ENCODE measurements at places on chromosomes 5 and 9. TPM values are rescaled to one million over a fixed set of nuclear protein-coding genes. Genes with fewer than 3 reads are reported as not detected.

Gene IRX4
- not detected for total RNA-seq

Gene NFIL3
- total RNA-seq, result 71.1 TPM

Gene TTLL11
- total RNA-seq, result 2.5 TPM

- H3K4me1 ChIP-seq, result no peaks in the 10 kb centered on the region
- no peak for DNase-seq
- H3K4me3 ChIP-seq, result no peak overlapping the region
Observed at GRCh38 chr5:4662756-4663155, 477.4 kb upstream of the ADAMTS16 start.

DNA sequence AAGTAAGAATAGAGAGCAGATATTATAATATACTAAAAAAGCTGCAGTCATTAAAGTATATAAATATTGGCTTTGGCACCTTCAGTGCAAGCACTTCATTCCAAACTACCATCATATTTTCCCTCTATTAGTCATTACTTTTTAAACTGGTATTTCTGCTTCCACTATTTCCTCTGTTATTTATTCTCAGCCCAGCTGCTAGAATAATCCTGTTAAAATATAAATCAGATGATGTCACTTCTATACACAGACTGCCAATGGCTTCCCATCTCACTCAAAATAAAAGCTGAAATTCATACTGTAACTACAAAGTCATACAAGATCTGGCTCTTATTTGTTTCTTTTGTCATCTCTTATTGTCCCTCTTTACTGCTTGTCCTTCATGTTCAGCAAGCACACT, 432.9 kb downstream of the TLE4 start:
- no peak overlapping the region for H3K27ac ChIP-seq
- no peak overlapping the region for H3K4me3 ChIP-seq
- no peaks in the 10 kb centered on the region for H3K27me3 ChIP-seq
- DNase-seq, result no peak
- H3K36me3 ChIP-seq, result no peaks in the 10 kb centered on the region

DNA sequence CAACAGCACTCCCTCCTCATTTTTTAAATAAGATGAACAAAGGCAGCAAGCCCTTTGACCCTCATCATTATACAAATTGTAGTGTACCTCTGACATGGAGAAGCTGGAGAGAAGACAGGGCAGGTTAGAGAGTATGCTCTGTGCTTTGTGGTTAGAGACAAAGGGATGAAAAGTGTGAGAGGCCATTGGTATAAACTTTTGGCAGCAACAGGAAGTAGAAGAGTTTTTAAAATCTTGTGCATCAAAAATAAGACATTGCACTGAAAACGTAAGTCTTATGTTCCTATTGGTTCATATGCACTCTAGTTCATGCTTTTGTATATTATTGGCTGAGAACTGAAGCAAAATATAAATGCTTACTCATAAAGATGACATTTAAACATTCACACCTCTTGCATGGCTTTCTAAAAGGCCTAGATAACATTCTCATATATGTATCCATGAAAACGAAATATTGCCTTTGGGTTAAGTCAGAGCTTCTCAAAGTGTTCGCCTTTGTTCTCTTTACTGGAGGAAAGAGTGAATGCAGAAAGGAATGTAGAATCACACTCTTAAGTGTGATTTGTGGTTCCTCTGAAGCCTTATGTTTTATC, 158.0 kb downstream of the PALM2AKAP2 start:
- H3K27ac ChIP-seq, result no peak overlapping the region
- H3K4me1 ChIP-seq, result peaks cover 12% of the 10 kb centered on the region
- H3K27me3 ChIP-seq, result no peaks in the 10 kb centered on the region
- no peaks in the 10 kb centered on the region for H3K36me3 ChIP-seq
- H3K4me3 ChIP-seq, result no peak overlapping the region

DNA sequence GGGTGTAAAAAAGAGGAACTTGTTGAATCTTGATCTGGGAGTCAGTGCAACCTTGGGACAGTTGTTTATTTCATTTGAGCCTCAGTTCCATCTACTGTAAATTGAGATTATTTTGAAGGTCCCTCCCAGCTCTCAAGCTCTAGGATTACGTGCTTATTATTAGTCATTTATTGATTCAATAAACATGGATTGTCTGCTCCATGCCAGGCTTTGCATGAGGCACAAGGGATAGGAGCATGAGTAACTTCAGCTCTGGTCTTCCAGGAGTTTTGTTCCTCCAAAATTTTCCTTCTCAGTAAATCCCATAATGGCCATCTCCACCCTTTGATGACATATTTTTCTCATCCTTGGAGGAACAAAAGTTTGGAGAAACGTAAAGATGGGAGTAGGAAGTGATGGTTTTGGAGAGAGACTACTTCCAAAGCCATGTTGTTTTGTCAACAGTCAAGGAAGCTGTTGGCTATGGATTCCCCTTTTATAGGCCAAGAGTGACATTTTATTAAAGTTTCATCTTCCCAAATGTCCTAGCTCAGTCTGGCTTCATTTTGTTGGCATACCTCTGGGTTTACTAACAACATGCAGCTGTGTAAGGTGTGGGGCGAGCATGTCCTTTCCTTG, 244.6 kb downstream of the DMRT2 start:
- H3K4me3 ChIP-seq, result no peak overlapping the region
- H3K36me3 ChIP-seq, result no peaks in the 10 kb centered on the region
- H3K27me3 ChIP-seq, result no peaks in the 10 kb centered on the region
- no peak for DNase-seq

All from activated CD8-positive, alpha-beta memory T cell treated with anti-CD3 and anti-CD28 coated beads, Interleukin-2, amount 10 ng/mL, durations not matched to agents 7 days and 5 days (primary cell).